Right cardiac atrium (tissue), 5 donors: ENCODE measurements at places on chromosomes 16 and 17.

DNA sequence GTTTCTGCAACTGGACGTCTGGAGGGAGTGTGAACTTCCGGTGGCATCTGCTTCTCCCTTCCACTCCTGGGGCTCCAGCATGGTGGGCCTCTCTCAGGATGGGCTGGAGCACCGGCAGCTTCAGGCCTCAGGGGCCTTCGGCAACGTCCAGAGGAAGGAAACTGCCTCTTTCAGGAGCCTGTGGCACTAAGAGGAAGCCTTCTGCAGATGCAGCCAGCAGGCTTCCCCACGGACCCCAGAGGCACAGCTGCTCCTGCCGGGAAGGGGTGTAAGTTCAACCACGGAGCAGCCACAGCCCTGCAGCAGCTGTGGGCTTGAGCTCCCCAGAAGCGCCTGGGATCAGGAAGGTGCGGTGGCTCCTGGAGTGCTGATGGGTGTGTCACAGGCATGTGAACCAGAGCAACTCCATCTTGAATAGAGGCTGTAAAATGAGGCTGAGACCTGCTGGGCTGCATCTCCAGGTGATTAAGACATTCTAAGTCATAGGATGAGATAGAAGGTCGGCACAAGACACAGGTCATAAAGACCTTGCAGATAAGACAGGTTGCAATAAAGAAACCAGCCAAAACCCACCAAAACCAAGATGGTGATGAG lies 50.8 kb upstream of the KLHDC4 start:
- peak; percentile 14 for DNase-seq

DNA sequence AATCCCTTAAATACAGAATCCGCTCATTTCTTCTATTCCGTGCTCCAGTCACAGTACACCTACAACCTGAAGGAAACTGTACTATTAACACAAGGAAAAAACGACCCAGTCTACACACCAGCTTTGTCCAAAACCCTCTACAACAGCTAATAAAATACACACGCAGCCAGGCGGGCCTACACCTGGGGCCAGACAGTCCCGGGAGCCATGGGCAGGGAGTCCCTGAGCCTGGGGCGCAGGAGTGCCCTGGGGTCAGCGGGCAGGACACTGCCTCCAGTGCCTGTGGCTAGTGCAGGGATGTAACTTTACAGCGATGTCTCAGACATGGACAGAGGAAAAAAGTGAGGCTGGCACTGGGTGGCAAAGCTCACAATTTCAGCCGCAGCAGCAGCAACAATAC lies 28.5 kb downstream of the GNPTG start:
- no peak for DNase-seq

GRCh38 chr17:74917430-74917829 lies 5.6 kb downstream of the USH1G start:
- no peak for DNase-seq

DNA sequence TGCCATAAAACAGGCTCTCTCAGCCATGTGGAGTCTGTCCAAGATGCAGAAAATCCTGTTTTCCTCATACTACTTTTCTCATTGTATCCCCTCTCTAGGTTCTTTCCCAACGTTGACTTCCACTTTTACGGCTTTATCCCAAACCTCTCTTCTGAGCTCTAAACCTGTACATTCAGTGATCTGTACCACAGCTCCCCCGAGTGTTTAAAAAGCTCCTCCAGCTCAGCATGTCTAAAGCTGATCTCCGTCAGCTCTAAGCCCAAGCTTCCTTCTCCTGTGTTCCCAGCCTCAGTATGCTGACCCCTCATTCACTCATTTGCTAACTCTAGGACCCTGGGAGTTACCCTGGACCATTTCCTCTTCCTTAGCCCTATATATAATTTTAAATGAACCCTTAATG lies 144.6 kb downstream of the DNAH9 start:
- no peak for DNase-seq

- DNase-seq: no peak
These were observed 69.9 kb downstream of the FTO start for GRCh38 chr16:53773881-53774280.

GRCh38 chr16:84829168-84829965 lies 9.6 kb downstream of the CRISPLD2 start:
- peak; percentile 78 for DNase-seq

GRCh38 chr16:14202697-14203096 lies 131.6 kb downstream of the MRTFB start:
- no peak for DNase-seq

DNA sequence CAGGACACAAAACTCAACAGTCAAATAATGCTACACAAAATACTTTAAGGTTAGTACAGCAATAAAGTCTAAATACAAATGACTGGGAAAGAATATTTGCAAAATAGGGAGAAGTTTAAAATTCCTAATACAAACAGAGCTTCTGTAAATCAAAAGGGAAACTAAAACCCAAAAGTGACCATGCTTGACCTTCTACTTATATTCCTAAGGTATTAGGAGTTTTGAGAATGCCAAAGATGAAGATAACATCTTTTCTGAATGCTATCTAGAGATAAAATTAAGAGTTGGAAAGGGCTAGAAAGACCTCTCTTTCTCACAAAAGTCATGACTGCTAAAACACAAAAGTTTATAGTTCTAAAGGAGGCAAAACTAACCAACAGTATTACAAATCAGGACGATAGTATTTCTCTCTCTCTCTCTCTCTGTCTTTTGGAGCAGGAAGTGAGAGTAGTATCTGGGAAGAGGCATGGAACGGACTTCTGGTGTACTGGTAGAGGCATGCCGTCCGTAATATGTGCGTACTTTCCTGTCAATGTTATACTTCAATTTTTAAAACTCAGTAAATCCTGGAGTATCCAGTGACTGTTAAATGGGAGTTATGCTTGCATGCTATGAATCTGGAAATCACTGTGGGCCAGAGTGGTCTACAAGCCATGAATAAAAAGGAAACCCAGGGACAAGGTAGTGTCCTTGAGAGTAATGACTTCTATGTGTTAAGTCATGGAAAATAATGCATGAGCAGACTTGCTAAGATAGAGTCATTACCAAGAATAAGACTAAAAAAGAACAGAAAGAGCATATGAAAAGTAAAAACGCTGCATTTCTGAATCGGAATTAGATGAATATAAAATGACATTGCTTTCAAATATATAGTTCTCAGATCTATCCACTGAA lies 49.7 kb upstream of the ANKFY1 start:
- DNase-seq: no peak

- DNase-seq: no peak
These were observed 28.3 kb upstream of the HOXB13 start for GRCh38 chr17:48756830-48757251.
